ENCODE measurements at places on chromosomes 12 and 14. TPM values are rescaled to one million over a fixed set of nuclear protein-coding genes. Genes with fewer than 3 reads are reported as not detected.

Gene SLC6A12
- total RNA-seq = 3.8 TPM

Gene OR10P1
- total RNA-seq = not detected

Gene WIF1
- 0.87 TPM for total RNA-seq

Gene KIF5A
- total RNA-seq = 9.1 TPM

Gene PRICKLE1
- total RNA-seq = 7.9 TPM

Gene ANO2
- total RNA-seq = 9.8 TPM

Gene SPTB
- 5.6 TPM for total RNA-seq

Gene IL22
- total RNA-seq = not detected
